ENCODE measurements at places on chromosomes 6 and 20.
A peak's percentile ranks its signal among the peaks of the same experiment; 100 is the strongest.

DNA sequence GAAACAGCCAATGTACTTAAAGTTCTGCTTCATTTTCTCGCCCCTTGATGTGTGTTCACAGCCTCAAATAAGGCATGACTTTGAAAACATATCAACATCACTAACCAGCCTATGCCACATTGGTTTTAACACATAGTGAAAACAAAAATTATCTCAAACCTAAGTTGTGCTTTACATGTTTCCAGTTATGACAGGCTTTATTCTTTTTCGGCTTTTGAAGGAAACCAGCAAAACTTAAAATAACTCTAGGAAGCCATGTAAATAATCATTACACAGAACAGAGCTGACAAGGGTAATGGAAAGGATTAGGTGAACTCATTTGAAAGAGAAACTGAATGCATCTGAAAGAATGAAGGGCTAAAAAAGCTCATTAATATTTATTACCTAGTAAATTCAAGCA is 42.1 kb downstream of the BMP5 start:
- no peaks in the 10 kb centered on the region for H3K36me3 ChIP-seq
- no peak overlapping the region for H3K27ac ChIP-seq
- no peak overlapping the region for H3K4me3 ChIP-seq
- no peaks in the 10 kb centered on the region for H3K4me1 ChIP-seq
- no peak for DNase-seq
- H3K27me3 ChIP-seq = no peaks in the 10 kb centered on the region

DNA sequence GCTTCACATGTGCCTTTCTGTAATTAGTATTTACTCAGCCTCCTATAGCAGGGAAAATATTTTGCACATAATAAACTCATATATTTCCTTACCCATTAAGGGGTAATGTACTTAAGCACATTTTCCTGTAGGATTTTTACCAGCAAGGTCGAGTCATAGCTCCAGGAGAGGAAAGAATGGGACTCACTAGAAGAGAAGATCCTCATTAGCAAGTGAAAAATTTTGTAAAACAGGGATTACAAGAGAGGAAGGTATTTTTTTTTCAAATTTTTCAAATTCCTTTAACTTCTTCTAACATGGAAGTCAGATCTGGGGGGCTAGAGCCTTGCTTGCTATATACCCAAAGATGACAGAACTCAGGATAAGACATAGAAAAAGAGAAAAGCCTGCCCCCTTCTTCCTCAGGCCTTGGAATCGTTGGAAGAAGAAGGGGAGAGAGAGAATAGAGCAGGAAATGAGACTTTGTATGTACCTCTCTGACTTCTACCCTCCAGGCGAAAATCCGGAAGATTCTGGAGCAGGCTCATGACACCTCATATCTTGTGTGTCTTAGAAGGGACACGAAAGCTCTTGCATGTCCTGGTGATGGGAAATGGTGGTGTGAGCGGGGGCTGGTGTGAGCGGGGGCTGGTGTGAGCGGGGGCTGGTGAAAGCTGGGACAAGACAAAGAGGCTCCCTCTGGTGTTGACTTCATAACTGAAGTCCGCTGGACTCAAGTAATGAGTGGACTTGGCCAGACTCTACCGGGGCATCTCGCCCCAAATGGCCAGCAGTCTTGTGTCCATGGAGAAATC is 256.9 kb upstream of the PLCB4 start:
- no peaks in the 10 kb centered on the region for H3K27me3 ChIP-seq
- no peak for DNase-seq
- no peak overlapping the region for H3K27ac ChIP-seq
- H3K36me3 ChIP-seq = no peaks in the 10 kb centered on the region
- H3K4me1 ChIP-seq = no peaks in the 10 kb centered on the region
- no peak overlapping the region for H3K4me3 ChIP-seq

DNA sequence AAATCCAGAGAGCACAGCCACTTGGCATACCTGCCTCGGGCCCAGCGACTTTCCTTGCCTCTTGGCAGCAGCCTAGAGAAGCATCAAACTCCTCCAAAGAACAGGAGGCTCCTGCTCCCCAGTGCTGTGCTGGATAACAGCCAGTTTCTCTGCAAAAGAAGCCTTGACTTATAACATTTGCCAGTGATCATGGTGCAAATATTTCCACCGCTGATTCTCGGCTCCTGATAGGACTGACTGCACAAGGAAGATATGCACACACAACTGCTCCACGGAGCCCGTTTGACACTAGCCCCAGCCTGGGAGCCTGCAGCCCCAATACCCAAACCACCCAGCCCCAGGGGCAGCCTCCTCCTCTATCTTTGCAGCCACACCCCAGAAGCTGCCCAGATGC is 17.5 kb downstream of the ACSS1 start:
- DNase-seq = no peak
- peak overlapping the region; percentile 52 for H3K27ac ChIP-seq
- H3K36me3 ChIP-seq = no peaks in the 10 kb centered on the region
- H3K27me3 ChIP-seq = no peaks in the 10 kb centered on the region
- H3K4me1 ChIP-seq = peaks cover 67% of the 10 kb centered on the region

DNA sequence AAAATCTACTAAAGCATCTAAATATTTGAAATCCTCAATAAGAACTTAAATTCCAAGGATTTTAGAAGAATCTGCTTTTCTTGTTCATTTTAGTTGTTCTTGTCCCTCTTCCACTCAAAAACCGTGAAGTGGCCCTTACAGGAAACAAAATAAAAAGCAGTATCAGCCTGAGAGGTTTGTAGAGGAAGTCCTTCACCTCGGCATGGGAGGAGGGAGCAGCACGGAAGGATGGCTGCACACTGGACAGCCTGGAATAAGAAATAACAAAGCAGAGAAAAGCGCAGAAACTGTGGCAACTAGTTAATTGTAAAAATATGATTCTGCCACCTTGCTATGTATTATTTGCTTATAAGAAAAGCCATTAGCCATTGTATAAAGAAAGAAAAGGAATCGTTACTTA is 46.1 kb downstream of the RALGAPA2 start:
- H3K27ac ChIP-seq = no peak overlapping the region
- H3K27me3 ChIP-seq = no peaks in the 10 kb centered on the region
- peaks cover 25% of the 10 kb centered on the region for H3K4me1 ChIP-seq
- DNase-seq = no peak
- peaks cover 2% of the 10 kb centered on the region for H3K36me3 ChIP-seq
- H3K4me3 ChIP-seq = no peak overlapping the region

DNA sequence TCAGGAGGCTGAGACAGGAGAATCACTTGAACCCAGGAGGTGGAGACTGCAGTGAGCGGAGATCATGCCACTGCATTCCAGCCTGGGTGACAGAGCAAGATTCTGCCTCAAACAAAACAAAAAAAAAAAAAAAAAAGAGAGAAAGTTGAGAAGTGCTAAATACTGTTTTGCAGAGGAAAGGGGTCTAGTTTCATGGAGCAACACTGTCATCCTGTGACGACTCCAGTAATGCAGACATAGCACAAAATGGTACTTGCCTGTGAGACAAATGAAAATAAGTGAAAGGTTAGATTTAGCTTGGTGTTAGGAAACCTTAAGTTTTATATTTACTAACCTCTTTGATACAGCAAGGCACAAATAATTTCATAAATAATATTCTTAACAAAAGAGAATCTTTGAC is 29.7 kb downstream of the CEP162 start:
- H3K36me3 ChIP-seq = peaks cover 63% of the 10 kb centered on the region
- no peak overlapping the region for H3K27ac ChIP-seq
- no peak for DNase-seq

GRCh38 chr20:52785679-52786078 is 186.5 kb upstream of the TSHZ2 start:
- H3K27ac ChIP-seq = no peak overlapping the region
- no peaks in the 10 kb centered on the region for H3K4me1 ChIP-seq
- no peak for DNase-seq
- H3K4me3 ChIP-seq = no peak overlapping the region
- H3K27me3 ChIP-seq = peaks cover 16% of the 10 kb centered on the region

GRCh38 chr6:132725471-132725870 is 11.6 kb upstream of the VNN1 start:
- DNase-seq = no peak
- no peaks in the 10 kb centered on the region for H3K36me3 ChIP-seq
- H3K4me3 ChIP-seq = no peak overlapping the region
- H3K27ac ChIP-seq = no peak overlapping the region
- peaks cover 3% of the 10 kb centered on the region for H3K4me1 ChIP-seq

DNA sequence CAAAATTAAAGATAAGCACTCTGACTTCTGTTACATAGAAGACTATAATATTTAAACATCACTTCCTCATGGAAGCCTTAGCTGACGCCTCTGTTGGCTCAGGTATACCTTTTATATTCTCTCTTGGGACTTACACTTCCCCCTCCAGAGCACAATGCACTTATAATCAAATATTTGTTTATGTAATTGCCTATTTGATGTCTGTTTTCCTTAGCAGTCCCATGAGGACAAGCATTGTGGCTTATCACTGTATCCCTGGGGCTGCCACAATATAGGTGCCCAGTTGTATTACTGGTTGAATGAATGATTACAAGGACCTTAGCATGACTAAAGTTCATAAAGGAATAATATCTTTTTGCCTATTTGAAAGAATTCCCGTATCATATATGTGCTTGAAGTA is 186.7 kb upstream of the VGLL2 start:
- no peak overlapping the region for H3K4me3 ChIP-seq
- no peaks in the 10 kb centered on the region for H3K4me1 ChIP-seq
- no peaks in the 10 kb centered on the region for H3K36me3 ChIP-seq
- H3K27me3 ChIP-seq = no peaks in the 10 kb centered on the region
- H3K27ac ChIP-seq = no peak overlapping the region

GRCh38 chr20:41655962-41656618 is 37.9 kb upstream of the CHD6 start:
- H3K27me3 ChIP-seq = peaks cover 32% of the 10 kb centered on the region
- peaks cover 1% of the 10 kb centered on the region for H3K4me1 ChIP-seq
- H3K36me3 ChIP-seq = no peaks in the 10 kb centered on the region

GRCh38 chr6:126066053-126067048 is 80.0 kb downstream of the TRMT11 start:
- no peak overlapping the region for H3K27ac ChIP-seq
- no peak for DNase-seq
- no peak overlapping the region for H3K4me3 ChIP-seq
- no peaks in the 10 kb centered on the region for H3K4me1 ChIP-seq
- H3K36me3 ChIP-seq = peaks cover 79% of the 10 kb centered on the region

GRCh38 chr6:12440981-12441380 is 150.8 kb downstream of the EDN1 start:
- no peaks in the 10 kb centered on the region for H3K36me3 ChIP-seq
- H3K4me1 ChIP-seq = no peaks in the 10 kb centered on the region
- peaks cover 27% of the 10 kb centered on the region for H3K27me3 ChIP-seq
- no peak for DNase-seq
- H3K27ac ChIP-seq = no peak overlapping the region

DNA sequence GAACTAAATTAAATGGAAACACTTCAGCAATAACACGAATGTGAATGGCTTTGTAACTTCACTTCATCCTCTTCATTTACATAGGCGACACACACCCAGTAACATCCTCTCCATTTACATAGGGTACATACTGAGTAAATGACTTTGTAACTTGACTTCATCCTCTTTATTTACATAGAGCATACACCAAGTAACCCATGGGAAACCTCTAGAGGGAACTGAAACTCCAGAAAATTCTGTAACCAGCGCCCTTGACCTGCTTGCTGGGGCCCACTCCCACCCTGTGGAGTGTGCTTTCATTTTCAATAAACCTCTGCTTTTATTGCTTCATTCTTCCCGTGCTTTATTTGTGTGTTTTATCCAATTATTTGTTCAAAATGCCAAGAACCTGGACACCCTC is 81.6 kb upstream of the OPRM1 start:
- H3K4me1 ChIP-seq = no peaks in the 10 kb centered on the region
- no peak overlapping the region for H3K4me3 ChIP-seq
- no peak overlapping the region for H3K27ac ChIP-seq
- no peaks in the 10 kb centered on the region for H3K27me3 ChIP-seq
- DNase-seq = no peak

- H3K4me3 ChIP-seq = peak overlapping the region; percentile 66
- peaks cover 20% of the 10 kb centered on the region for H3K4me1 ChIP-seq
- H3K36me3 ChIP-seq = no peaks in the 10 kb centered on the region
- H3K27me3 ChIP-seq = peaks cover 72% of the 10 kb centered on the region
- no peak for DNase-seq
These were observed 7.0 kb downstream of the UBD start for GRCh38 chr6:29552512-29553051.

GRCh38 chr6:45705137-45705855 is 310.4 kb downstream of the CLIC5 start:
- no peak for DNase-seq
- H3K4me3 ChIP-seq = no peak overlapping the region
- no peaks in the 10 kb centered on the region for H3K36me3 ChIP-seq

DNA sequence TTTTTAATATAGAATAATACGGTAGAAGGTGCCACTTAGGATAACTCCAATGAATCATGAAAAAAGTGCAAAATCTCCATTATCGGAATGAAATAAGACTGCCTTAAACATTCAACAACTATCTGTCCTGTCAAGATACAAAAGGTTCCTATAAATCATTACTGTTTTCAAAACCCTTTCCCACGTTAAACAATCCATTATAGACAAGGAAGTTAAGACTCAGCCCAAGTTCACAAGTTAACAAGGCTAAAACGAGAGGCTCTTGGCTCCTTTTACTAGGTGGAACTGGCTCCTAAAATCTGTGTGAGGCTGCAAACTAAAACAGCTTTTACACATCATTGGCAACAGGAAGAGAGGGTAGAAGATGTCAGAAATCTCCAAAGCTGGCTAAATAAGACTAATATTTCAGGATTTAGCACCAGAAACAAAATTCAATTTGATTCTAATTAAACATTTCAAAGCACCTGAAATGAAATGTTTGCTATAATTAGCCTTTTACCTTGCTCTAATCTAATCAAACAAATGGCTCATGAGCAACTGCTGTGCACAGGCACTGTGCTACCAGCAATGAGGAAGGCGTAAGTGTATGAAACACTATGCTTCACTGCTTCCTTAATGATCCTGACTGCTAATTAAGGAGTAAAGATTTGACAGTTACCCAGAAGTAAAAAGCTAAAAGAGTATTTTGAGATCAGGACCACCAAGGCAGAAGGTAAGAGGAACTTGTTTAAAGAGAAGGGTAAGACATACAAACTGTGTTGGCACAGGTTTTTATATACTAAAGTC is 109.7 kb downstream of the DST start:
- no peaks in the 10 kb centered on the region for H3K27me3 ChIP-seq
- no peaks in the 10 kb centered on the region for H3K36me3 ChIP-seq
- DNase-seq = no peak
- no peak overlapping the region for H3K27ac ChIP-seq
- no peak overlapping the region for H3K4me3 ChIP-seq

DNA sequence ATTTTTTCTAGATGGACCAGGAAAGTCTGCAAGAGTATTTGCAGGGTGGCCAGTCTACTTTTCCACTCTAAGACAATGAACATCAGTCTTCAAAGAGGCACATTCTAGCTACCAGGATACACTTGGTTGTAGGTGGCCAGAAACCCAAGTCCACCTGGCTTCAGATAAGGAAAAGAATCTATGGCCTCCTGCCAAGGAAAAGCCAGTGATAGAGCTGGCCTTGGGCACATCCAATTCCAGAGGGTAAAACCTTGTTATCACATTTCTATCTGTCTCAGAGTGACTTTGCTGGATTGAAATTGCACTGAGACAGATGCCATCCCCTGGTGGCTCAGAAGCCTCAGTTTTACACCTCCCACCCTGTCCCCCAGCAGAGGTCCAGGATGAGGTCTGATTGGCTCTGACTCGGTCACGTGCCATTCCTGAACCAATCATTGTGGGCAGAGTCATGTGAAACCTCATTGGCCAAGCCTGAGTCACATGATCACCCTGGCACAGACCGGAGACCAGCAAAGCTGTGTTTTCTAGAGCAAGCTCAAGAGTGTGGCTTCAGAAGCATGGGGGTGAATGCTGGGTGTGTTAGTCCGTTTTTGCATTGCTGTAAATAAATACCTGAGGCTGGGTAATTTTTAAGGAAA is 497.4 kb upstream of the SULF2 start:
- no peaks in the 10 kb centered on the region for H3K36me3 ChIP-seq
- H3K27ac ChIP-seq = no peak overlapping the region
- no peaks in the 10 kb centered on the region for H3K4me1 ChIP-seq
- no peak overlapping the region for H3K4me3 ChIP-seq
- no peak for DNase-seq

Data from activated T-cell treated with anti-CD3 and anti-CD28 coated beads, Interleukin-2, amount 50 U/mL, for 24 hours (primary cell).